Left cardiac atrium (tissue), 4 donors: ENCODE measurements at places on chromosomes 3 and 15. TPM values are rescaled to one million over a fixed set of nuclear protein-coding genes. Genes with fewer than 3 reads are reported as not detected.

GRCh38 chr3:51669241-51670052 lies 1.6 kb upstream of the TEX264 start:
- DNase-seq = peak; percentile 85

The GP5 gene
- 0.21 TPM for total RNA-seq

The GHSR gene
- not detected for total RNA-seq

DNA sequence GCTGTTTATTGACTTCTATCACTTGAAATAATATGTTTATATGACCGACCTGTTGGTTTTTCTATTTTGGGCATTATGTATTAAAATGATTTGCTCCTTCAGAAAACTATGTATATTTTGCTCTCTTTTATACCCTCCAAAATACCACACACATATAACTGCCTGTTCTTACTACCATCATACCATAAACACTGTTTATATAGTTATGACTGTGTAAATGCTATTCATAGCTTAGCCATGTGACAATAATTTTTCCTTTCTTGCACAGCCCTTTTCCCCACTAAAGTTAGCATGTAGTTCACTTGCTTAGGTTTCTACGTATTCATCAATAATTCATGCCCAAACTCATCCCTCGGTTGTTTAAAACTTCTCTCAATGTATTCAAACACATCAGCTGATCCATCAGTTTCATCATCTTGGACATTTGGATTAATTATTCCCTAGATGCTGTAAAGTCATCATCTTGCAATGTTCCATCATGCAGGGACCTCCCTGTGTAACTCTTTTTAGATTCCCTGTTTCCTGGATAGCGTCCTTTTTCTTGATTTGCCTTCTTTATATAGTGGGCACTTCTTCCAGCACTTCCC lies 8.2 kb upstream of the RYK start:
- no peak for DNase-seq

The TAMM41 gene
- total RNA-seq = 9.4 TPM

- DNase-seq = no peak
Observed at GRCh38 chr3:139745831-139746230, 68.1 kb upstream of the NMNAT3 start.

The MKRN3 gene
- not detected for total RNA-seq

DNA sequence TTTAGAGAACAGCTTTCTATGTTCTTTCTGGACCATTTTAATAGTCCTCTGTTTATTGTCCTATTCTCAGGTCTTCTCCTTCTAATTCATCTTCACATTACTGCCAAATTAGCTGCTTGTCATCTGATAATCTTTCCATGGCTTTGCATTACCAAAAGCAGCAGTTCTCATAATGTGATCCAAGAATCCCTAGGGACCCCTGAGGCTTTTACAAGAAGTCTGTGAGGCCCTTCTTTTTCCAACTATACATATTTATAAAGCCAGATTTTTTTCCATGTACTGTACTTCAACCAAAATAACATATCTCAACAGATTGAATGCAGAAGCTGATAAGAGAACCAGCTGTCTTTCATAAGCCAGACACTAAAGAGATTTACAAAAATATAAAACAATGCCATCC lies 162.5 kb upstream of the BFSP2 start:
- DNase-seq = no peak

- no peak for DNase-seq
Observed at GRCh38 chr15:66802025-66803001, 100.3 kb downstream of the SMAD6 start.

The ADAMTS7 gene
- total RNA-seq = 35.8 TPM

GRCh38 chr3:51819709-51820406 lies 40.8 kb upstream of the IQCF6 start:
- DNase-seq = no peak

The LRRC49 gene
- 33.1 TPM for total RNA-seq

- no peak for DNase-seq
Observed at GRCh38 chr15:41494922-41495735, 1.5 kb downstream of the ITPKA start.

DNA sequence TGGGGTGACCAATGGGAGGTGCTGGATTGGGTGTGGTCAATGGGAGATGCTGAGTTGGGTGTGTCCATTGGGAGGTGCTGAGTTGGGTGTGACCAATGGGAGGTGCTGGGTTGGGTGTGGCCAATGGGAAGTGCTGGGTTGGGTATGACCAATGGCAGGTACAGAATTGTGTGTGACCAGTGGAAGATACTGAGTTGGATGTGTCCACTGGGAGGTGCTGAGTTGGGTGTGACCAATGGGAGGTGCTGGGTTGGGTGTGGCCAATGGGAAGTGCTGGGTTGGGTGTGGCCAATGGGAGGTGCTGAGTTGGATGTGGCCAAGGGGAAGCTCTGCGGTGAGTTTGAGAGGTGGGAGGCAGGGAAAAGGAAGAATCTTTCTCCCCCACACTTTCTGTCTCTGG lies 250.0 kb upstream of the PROK2 start:
- DNase-seq = no peak

The GABPB1 gene
- total RNA-seq = 9.7 TPM

GRCh38 chr3:153628591-153628990 lies 466.6 kb downstream of the RAP2B start:
- DNase-seq = no peak

DNA sequence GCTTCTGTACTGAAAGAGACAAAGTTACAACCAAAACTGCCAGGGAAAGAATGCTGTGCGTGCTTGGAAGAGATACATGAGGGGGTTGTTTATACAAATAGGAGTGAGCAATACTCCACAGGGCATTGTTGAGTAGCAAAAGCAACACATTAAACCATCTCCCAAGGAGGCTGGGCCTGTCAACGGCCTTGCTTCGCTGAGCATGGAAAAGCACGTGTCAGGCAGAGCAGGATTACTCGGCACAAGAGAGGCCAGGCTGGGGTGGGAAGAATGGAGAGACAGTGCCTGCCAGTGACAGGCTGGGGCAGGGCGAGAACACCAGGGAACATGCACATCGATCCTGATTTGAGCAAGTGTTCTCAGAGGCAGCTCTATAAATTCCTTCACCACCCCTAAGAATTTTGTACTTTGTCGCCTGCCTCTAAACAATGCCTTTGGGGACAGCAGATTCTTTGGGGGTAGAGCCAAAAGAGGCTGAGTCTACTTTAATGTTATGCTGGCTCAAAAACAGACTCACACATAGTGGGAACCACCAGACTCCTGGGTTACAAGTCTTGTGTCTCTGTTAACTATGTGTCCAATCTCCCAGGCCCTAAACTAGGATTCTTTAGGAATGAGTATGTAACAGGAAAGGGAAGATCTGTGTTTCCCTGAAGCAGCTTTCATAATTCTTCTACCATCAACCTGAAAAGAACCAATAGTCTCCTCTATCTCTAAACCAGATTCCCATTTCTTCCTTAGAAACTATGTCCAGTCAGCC lies 67.2 kb downstream of the LIPC start:
- DNase-seq = no peak

The NFKBIZ gene
- 39.7 TPM for total RNA-seq

DNA sequence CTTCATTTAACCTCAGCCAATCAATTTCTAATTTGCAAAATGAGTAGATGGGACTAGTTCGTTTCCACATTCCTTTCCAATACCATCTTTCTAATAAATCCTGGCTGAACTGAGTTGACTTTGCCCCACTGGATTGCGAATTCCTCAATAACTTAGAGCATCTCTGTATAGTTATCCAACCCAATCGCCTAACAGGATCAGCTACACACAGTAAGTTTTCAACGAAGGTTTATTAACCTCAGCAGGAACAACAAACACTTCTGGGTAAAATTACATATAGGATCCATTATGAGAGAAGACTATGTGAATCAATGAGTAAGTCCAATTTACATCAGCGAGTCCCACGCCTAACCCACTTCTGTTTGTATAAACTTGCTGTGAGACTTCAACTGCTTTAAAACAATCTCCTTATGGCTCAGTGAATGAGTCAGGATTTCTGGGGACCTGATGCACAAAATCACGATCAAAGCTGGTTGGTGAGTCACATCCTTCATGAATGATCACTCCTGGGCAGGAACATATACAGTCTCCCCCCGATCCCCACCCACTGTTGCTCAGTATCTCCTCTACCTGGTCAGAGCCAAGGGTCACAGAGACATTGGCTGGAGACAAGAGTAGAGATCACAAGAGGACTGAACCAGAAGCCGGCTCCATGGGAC lies 142.8 kb downstream of the EDEM1 start:
- no peak for DNase-seq

The GOLGA6L4 gene
- 1.1 TPM for total RNA-seq

GRCh38 chr3:122969585-122970469 lies 57.7 kb downstream of the SEMA5B start:
- peak; percentile 53 for DNase-seq

GRCh38 chr15:63791228-63791627 lies 42.5 kb downstream of the HERC1 start:
- no peak for DNase-seq

The CGNL1 gene
- 26.0 TPM for total RNA-seq
